ENCODE measurements at places on chromosomes 1 and 21.

- no peak for DNase-seq
These were observed 19.3 kb downstream of the PHGDH start for GRCh38 chr1:119731060-119731459.

DNA sequence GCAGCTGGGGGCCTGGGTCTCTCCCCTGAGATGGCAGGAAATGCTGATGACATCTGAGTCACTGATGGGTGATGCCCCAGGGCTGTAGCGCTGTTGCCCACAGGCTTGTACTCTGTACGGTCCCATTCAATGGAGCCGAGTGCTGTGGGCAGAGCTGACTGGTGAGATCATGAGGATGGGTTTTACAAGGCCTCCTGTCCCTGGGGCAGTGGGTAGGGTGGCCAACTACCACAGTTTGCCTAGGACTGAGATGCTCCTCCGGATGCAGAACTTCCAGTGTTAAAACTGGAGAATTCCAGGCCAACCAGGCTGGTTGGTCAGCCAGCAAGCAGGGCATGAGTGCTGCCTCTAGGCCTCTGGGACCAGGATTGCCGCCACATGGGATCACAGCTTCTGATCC is 9.2 kb downstream of the PHLDA3 start:
- DNase-seq: no peak

DNA sequence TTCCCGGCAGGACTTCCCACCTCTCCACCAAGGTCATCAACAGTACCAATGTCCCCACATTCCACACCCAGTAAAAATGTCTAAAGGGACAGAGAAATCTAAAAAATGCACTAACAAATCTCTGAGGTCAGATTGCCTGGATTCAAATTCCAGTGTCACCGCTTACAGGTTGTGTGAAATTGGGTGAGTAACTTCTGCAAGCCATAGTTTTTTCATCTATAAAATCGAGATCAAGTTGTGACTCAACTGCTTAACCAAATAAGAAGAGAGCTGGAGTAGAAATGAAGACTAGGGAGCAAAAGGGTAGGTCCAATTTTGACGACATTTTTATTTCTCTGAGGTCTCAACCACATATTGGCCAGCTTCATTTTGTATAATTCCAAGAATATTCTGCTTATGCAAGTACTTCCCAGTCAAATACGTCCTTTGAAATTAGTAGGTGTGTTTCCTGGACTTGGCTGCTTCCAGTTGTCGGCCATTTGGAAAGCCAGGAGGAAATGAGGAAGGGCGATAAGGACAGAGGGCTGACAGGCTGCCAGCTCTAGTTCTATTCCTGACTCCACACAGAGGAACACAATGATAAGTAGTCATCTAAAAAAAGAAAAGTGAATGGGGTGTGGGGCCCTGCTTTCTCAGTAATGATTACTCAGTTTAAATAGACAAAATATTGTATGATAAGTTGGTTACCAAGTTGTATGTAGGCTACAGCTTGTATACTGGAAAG is 57.7 kb upstream of the ZC3H11B start:
- no peak for DNase-seq

DNA sequence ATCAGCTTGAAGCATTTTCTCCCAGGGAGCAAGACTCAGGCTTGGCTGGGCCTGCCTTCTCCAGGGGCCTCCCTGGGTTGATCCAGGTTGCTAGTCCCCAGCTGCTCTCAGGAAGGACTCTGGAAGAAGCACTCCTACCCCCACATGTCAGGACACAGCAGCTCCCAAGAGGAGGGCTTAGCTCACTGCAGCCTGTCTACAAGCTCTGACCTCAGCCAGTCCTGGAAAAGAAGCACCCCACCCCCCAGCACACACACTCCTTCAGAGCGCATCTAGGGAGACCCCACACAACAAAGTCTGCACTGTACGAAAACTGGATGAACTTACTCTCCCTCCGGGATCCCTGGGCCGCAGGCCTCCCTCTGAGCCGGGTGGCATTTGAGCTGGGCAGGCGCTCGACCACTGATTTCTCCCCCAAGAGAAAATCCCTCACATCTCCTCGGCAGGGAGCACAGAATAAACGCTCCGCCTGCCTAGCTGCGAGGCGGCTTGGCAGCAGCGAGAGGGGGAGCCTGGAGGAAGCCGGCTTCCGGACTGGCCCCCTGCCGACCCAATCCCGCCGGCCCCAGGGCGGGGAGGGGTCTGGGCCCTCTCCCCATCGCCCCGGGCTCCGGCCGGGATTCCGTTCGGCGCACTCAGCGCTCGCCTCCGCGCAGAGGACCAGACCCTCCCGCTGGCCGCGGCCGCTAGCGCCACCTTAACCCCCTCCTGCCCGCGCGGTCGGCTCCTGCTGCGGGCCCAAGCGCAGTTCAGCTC is at the start of gene KCNA2:
Gene KCNA2, minus strand, starts transcription at position 458 of the 756 bp plus-strand sequence. CDS start 1,576 bp downstream, outside the sequence.
- no peak for DNase-seq

DNA sequence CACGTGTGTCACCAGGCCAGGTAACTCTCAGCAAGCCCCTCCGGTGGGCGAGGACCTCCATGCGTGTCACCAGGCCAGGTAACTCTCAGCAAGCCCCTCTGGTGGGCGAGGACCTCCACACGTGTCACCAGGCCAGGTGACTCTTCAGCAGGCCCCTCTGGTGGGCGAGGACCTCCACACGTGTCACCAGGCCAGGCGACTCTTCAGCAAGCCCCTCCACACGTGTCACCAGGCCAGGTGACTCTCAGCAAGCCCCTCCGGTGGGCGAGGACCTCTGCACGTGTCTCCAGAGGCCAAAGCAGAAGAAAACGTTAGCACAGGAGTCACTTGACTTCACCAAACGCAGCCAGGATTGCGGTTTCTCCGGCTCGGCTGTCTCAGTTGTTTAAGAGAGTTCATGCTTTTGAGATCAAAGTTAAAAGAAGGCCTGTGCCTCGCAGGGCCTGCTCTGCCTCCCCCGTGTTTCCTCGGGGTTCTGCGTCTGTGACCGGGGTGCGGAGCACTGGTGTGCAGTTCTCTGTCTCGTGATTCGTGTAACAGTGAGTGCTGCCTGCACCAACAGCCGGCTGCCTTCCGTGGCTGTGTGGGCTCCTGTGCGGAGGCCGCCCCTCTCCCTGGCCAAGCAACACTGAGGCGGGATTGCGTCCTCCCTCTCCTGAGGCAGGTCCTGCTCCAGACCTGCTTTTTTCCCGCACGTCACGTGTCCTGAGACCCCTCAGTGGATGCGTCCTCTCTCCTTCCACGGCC is 56.6 kb downstream of the PRKCZ start:
- DNase-seq: no peak

GRCh38 chr1:244159646-244160045 is 108.6 kb downstream of the ZBTB18 start:
- no peak for DNase-seq

GRCh38 chr21:29124645-29125044 is 5.8 kb upstream of the MAP3K7CL start:
- no peak for DNase-seq

DNA sequence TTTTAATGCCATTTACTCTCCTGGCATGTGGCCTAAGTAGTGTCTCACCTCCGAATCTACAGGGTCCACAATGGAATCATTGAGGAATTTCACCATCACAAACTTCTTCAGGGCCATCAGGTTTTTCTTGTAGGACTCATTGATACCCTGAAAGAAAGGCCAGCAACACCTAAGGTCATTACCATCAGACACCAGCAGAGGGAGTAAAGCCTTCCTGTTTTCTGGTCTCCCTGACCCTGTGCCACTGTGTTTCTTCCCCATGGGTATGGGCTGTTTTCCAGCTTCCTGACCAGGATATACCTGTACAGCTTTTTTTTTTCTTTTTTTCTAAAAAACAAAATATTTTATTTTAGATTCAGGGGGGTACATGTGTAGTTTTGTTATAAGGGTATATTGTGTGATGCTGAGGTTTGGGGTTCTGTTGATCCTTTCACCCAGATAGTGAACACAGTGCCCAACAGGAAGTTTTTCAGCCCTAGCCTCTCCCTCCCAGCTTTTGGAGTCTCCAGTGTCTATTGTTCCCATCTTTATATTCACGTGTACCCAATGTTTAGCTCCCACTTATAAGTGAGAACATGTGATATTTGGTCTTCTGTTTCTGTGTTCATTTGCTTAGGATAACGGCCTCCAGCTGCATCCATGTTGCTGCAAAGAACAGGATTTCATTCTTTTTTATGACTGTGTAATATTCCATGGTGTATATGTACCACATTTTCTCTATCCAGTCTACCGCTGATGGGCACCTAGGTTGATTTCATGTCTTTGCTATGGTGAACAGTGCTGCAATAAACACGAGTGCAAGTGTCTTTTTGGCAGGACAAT is 18.3 kb downstream of the PPT1 start:
- DNase-seq: no peak

- no peak for DNase-seq
These were observed 1.7 kb downstream of the SERTAD4 start for GRCh38 chr1:210234329-210234757.

DNA sequence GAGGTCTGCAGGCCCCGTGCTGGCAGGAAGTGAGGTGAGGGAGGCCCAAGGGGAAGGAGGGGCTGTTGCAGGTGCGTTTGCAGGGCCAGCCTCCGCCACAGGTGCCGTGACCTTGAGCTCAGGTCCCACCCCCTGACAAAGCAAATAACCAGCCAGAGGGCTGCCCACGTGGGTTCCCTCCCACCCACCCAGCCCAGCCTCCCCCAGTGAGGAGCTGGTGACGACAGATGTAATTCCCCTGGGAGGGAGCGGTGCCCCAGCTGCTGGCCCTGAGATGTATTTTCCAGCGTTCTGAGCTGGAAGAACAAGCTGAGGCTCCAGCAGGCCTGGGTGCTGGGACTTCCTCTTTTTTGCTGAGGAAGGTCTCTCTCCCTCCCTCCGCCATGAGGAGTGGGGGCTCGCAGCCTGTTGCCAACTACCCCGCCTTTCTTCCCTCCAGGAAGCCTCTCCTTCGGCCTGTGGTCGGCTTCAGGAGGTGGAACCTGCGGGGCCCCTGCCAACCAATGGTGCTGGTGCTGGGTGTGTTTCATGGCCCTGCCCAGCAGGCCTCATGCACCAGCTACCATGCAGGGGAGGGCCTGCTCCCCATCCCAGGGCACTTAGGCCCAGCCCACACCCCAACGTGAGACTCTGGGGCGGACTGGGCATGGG is 153.2 kb downstream of the PRDM16 start:
- no peak for DNase-seq

DNA sequence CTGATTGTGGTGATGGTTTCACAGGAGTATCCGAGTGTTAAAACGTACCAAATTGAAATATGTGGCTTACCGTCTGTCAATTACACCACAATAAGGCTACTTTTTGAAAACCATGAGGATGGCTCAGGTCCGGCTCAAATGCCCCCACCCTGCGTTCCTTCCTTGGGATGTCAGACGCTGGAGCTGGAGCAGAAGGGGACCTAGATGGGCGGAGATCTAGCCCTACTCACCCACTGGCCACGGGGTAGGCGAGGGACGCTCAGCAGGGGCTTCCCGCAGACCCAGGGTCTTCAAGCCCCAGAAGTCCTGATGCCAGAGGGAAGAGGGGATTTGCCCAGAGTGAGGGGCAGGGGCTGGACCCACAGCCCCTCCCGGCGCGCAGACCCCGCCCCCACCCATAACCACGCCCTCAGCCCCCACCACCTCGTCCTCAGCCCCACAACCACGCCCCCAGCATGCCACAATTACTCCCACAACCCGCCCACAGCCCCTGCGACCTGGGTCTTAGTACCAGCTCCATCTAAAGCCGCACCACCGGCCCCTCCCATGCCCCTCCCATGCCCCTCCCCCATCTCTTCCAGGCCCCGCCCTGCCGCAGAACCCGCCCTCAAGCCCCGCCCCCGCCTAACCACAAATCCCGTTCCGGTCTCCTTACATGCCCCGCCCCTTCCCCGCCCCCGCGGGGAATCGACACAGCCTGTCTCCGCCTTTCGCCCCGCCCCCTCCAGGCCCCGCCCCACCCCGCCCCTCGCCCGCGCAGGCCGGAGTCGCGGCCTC is at the start of gene LRRC3:
Gene LRRC3, plus strand, starts transcription at position 764 of the 777 bp plus-strand sequence. CDS start 1,135 bp downstream, outside the sequence.
- DNase-seq: no peak

DNA sequence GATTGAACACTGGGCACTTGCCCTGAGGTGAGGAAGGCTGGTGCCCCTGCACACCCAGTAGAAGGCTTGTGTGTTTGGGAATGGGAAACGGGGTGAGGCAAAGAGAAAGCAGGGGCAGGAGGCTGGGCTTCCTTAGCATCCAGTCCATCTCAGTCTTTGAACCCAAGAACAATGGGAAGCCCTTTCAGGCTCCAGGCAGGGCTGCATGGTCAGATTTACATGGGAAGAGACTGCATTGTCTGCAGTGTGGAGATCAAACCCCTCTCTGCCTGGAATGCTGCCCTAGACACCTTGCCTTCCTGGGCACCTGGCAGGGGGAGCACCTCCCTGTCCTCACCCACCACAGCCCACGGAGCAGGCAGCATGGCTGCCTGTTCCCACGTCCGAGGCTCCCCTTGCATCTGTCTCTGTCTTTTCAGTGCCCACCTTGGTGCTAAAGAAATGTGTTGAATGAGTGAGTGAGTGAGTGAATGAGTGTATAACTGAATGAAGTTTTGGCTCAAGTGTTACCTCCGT is 268.5 kb downstream of the GRIK3 start:
- DNase-seq: no peak

DNA sequence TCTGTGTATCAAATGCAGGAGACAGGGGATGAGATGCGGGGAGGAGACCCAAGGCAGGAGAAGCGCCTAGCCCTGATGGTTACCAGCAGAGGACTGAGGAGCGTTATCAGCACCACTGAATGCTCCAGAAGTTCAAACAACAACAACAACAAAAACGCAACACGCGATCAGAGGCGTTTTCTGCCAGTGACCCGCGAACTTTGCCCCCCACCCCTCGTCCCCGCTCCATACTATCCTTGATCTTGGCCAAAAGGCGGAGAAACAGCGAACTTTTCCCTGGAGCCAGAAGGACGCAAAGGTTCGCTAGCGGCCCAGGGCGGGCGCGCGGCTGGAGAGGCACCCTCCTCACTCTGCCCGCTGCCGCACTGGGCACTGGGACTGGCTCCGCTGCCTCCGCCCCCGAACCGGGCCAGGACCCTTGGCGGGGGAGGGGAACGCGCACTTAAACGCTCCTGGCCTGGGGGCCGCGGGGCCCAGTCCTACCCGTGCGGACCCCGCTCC is 699 bp downstream of the ECHDC2 start:
- no peak for DNase-seq

GRCh38 chr1:238063454-238063853 is 172.7 kb upstream of the ZP4 start:
- no peak for DNase-seq

- no peak for DNase-seq
These were observed 307.0 kb upstream of the PTBP2 start for GRCh38 chr1:96414598-96414997.

GRCh38 chr1:8314346-8315280 is 3.3 kb upstream of the SLC45A1 start:
- no peak for DNase-seq

DNA sequence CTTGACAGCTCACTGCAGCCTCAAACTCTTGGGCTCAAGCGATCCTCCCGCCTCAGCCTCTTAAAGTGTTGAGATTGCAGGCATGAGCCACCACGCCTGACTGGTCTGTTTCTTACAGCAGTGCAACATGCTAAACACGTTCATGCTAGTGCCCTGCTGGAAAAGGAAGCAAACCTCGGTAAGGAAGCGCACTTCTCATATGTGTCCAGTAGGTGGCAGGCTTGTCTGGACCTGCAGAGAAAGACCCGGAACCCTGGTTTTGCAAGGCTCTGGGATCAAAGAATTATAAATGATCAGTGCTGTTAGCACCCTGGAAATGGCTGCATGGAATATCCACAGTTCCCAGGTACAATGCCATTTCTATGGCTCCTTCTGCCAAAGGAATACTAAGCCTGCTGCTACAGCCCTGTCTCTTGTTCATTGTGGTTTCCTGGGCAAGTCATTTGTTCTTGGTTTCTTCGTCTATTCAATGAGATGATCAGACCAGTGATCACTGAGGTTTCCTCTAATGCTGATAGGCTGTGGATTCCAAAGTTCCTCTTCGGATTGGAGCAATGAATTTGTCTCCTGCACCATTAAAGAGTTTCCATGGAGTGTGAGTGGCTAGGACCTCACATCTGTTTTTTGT is 15.9 kb downstream of the RNU5D-1 start:
- no peak for DNase-seq

All from cortex of kidney (tissue), 1 donor.